ENCODE measurements at places on chromosomes 5 and 9. TPM values are rescaled to one million over a fixed set of nuclear protein-coding genes. Genes with fewer than 3 reads are reported as not detected.

TCF7 gene
- 113 TPM for total RNA-seq

GRCh38 chr9:133536080-133536479, 1.6 kb downstream of the ADAMTSL2 start:
- H3K4me1 ChIP-seq: no peaks in the 10 kb centered on the region
- no peak overlapping the region for H3K27ac ChIP-seq
- no peaks in the 10 kb centered on the region for H3K36me3 ChIP-seq

DNA sequence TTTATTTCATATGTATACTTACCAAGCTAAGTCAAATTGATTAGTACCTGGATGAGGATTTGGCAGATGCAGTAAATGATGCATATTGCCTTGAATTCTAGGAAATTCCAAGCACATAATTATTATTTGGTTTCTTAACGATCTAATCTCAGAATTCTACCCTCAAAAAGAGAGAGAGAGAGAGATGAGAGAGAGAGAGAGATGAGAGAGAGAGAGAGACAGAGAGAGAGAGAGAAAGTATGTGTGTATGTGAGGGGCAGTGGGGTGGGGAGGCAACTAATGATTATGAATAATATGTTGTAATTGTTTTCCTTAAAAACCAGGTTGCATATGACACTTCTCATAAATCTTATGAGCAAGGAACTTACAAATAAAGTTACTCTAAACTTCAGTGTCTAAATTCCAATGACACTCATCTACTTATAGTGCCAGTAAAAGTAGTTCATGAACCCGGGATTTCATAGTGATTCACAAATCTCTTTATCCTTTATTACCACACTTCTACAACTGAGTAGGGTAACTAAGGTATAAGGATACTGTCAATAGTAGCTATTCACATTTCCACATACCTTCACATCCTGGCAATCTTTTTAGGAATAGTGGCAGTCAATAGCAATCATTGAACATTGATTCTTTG, 60.5 kb upstream of the EDIL3 start:
- no peak overlapping the region for H3K27ac ChIP-seq
- no peaks in the 10 kb centered on the region for H3K36me3 ChIP-seq
- no peak for DNase-seq
- H3K27me3 ChIP-seq: no peaks in the 10 kb centered on the region
- no peaks in the 10 kb centered on the region for H3K4me1 ChIP-seq

DNA sequence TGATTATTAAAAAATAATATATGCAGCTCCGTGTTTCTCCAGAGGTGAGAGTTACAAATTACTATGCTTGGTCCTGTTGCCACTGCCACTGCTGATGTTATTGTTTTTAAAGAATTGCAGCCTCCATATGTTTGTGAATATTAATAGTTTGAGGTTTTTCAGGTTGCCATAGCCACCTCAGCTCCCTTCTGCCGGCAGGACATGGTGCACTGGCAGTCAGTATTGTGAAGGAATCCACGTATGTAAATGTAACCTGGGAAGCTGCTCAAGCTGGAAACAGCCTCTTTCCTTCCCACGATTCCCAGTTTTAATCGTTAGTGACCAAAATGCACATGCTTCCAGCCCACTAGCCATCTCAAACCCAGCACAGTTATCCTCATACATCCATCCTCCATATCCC, 184.4 kb upstream of the CCNG1 start:
- H3K36me3 ChIP-seq: no peaks in the 10 kb centered on the region
- no peaks in the 10 kb centered on the region for H3K4me1 ChIP-seq
- no peak overlapping the region for H3K4me3 ChIP-seq
- H3K27me3 ChIP-seq: no peaks in the 10 kb centered on the region

DNA sequence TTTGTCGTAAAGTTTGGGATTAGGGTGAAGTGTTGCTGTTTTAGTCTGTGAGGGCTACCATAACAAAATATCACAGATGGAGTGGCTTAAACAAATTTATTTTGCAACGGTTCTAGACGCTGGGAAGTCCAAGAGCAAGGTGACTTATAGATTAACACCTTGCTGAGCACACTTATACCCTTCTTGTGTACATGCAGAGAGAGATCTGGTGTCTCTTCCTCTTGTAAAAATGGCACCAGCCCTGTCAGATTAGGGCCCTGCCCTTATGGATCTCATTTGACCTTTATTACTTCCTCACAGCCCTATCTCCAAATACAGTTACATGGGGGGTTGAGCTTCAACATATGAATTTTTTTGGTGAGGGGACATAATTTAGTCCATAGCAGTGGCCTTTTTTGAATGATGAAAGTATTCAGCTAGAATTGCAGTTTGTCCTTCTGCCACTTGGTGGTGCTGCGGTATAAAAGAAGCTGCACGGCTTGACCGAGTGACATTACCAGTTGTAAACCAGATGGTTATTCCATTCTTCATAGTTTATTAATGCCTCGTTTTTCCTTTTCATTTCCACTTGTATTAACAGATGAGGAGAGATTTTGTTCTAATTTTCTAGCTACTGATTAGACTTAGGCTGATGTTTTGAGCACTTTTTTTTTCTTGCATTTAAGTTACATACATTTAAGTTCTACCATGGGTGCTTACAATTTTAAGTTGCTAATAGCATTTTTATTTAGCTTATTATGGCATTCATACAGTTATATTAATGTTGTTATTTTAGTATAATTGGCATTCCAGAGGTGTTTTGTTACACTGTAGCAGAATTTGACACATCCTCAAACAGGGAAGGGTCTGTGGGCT, 19.4 kb downstream of the DCP2 start:
- peaks cover 42% of the 10 kb centered on the region for H3K36me3 ChIP-seq
- peak; percentile 94 for DNase-seq
- H3K4me3 ChIP-seq: no peak overlapping the region

DNA sequence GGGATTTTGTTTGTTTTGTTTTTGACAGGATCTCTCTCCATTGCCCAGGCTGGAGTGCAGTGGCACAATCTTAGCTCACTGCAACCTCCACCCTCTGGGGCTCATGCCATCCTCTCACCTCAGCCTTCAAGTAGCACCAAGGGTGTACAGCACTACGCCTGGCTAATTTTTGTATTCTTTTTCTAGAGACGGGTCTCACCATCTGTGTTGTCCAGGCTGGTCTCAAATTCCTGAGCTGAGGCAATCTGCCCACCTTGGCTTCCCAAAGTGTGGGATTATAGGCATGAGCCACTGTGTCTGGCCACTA, 7.3 kb downstream of the GCNT1 start:
- no peaks in the 10 kb centered on the region for H3K27me3 ChIP-seq
- DNase-seq: no peak
- peaks cover 14% of the 10 kb centered on the region for H3K4me1 ChIP-seq
- no peak overlapping the region for H3K4me3 ChIP-seq
- H3K27ac ChIP-seq: no peak overlapping the region

FOXI1 gene
- total RNA-seq: not detected

DNA sequence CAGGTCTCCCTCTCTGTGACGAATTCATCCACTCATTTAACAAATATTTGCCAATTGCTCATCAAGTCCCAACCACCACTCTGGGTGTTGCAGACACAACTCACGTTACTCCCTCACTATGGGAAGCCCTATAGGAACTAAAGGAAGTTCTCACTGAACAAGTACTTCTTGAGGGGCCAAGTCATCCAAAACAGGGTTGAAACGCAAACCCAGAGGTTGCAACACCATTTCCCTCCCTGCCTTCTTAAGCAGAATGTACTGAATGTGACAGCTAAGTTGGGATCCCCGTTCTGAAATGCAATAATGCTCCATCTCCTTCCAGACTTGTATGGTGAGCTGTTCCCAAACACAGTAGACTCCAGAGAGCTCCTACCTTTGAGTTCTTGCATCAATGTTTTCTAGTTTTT, 34.3 kb downstream of the EPB41L4B start:
- no peak overlapping the region for H3K27ac ChIP-seq
- H3K4me1 ChIP-seq: no peaks in the 10 kb centered on the region
- no peak for DNase-seq

DNA sequence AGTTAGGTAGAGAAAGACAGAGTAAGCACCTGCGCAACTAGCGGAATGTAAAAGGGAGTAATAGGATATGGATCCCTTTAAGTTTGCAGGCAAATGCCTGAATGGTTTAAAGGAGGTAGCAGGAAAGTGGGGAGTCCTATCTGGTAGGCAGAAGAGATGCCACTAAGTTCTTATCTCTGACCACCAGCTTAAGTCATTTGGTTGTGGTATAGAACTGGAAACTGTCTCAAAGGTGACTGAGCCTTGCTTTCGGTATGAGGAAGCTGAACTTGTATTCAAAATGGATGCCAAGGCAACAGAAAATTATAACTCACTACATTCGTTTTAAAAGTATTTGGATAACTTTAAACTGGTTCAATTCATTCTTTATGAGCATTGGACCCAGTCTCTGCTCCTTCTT, 475.6 kb downstream of the DMRTA1 start:
- H3K4me1 ChIP-seq: no peaks in the 10 kb centered on the region
- no peaks in the 10 kb centered on the region for H3K27me3 ChIP-seq
- DNase-seq: no peak
- H3K36me3 ChIP-seq: no peaks in the 10 kb centered on the region
- no peak overlapping the region for H3K4me3 ChIP-seq

DNA sequence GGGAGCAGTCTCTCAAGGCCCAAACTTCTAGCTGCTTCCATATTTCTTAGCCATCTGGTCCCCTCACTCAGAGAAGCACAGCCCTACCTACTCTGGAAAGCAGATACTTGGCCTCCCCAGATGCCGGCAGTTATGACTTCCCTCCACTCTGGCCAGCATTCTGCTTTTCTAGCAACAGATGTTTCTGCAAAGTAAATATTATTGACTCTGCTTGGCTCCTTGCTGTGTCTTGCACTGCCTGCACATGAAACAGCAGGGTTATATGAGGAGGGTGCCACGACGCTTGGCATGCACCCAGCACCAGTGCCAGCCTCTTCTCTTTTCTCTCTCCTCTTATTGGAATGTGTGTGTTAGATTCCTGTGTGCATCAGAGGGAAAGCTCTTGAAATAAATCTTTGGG, 99.7 kb downstream of the ARHGAP26 start:
- no peak overlapping the region for H3K4me3 ChIP-seq
- no peaks in the 10 kb centered on the region for H3K27me3 ChIP-seq
- no peaks in the 10 kb centered on the region for H3K36me3 ChIP-seq
- peaks cover 14% of the 10 kb centered on the region for H3K4me1 ChIP-seq
- no peak overlapping the region for H3K27ac ChIP-seq

- H3K36me3 ChIP-seq: peaks cover 9% of the 10 kb centered on the region
- DNase-seq: peak; percentile 80
- no peaks in the 10 kb centered on the region for H3K27me3 ChIP-seq
- peaks cover 42% of the 10 kb centered on the region for H3K4me1 ChIP-seq
Observed at GRCh38 chr9:128683340-128684064, 5.5 kb upstream of the SET start.

DNA sequence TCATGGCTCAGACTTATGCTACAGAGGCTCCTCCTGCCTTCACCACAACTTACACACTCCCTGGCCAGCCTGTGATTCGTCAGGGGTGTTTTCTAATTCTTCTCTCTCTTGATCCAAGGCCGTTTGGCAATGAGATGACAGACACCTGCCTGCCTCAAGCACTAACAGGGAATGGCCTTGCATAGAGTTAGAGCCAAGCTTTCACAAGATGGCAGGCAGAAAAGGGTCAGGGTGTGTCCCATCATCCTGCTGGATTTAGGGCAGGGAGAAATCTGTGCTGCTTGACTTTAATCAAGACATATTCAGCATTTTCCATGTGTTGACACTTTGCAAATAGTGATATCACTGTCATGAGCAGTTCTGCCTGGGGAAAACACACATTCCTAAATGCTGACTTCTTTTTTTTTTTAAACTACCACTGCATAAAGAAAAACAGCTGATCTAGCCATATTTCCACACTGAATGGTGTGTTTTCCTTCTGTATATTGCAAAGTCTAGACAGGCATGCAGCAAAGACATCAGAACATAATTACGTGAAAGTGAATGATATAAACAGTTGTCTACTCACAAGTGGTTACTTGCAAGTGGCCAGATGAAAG, 95.0 kb upstream of the SLC25A48 start:
- H3K36me3 ChIP-seq: no peaks in the 10 kb centered on the region
- no peak for DNase-seq
- H3K27me3 ChIP-seq: peaks cover 2% of the 10 kb centered on the region
- H3K27ac ChIP-seq: no peak overlapping the region

- H3K4me1 ChIP-seq: peaks cover 12% of the 10 kb centered on the region
- H3K27ac ChIP-seq: peak overlapping the region; percentile 21
- DNase-seq: no peak
- peaks cover 83% of the 10 kb centered on the region for H3K27me3 ChIP-seq
- peaks cover 5% of the 10 kb centered on the region for H3K36me3 ChIP-seq
Observed at GRCh38 chr5:77642738-77643653, 4.5 kb upstream of the OTP start.

GRCh38 chr9:88164850-88165249, 26.6 kb upstream of the SPATA31C2 start:
- no peak for DNase-seq
- H3K4me3 ChIP-seq: no peak overlapping the region
- H3K27ac ChIP-seq: no peak overlapping the region

GRCh38 chr5:107359033-107359915, 311.5 kb downstream of the EFNA5 start:
- H3K27ac ChIP-seq: no peak overlapping the region
- DNase-seq: no peak
- H3K4me3 ChIP-seq: no peak overlapping the region
- no peaks in the 10 kb centered on the region for H3K36me3 ChIP-seq

DNA sequence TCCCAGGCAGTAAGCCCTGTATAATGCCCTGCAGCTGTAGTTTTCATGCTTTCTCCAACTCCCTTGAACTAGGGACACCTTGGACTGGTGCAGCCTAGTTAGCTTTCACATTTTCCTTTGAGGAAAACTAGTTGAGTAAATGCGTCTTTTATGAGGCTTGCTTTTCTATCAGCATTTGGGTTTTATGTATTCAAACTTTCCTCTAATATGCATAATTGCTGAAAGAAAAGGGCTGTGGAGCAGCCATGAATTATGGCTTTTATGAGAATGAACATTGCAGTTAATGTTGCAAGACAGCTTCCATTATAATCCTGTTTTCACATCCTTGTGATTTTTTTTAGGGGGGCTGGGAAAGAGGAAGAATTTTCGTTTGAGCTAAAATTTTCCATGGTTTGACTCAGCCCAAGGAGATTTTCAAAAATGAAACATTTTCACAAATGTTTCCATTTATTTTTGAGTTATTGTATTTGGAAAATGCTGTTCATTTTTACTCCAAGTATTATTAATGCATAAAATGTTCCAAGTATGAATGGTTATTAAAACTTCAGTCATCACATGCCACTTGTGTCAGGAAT, 57.9 kb upstream of the PPP3R2 start:
- H3K4me1 ChIP-seq: no peaks in the 10 kb centered on the region
- no peak overlapping the region for H3K4me3 ChIP-seq
- H3K27me3 ChIP-seq: peaks cover 3% of the 10 kb centered on the region
- no peak for DNase-seq
- no peak overlapping the region for H3K27ac ChIP-seq
- no peaks in the 10 kb centered on the region for H3K36me3 ChIP-seq

SH2D3C gene
- total RNA-seq: 22.2 TPM

GRCh38 chr9:92767066-92768054, 2.7 kb upstream of the BICD2 start:
- H3K27me3 ChIP-seq: peaks cover 3% of the 10 kb centered on the region
- H3K27ac ChIP-seq: no peak overlapping the region
- peaks cover 37% of the 10 kb centered on the region for H3K4me1 ChIP-seq
- H3K36me3 ChIP-seq: no peaks in the 10 kb centered on the region
- DNase-seq: no peak
